A549 treated with GW870086 at 1 μM for 4 hours (cell line): ENCODE measurements at places on chromosomes 16 and 17. TPM values are rescaled to one million over a fixed set of nuclear protein-coding genes. Genes with fewer than 3 reads are reported as not detected.

The SYCE1L gene
- 4.8 to 8.9 TPM (median 7.2 TPM) in 5 replicates for total RNA-seq

The KRTAP9-8 gene
- total RNA-seq, result not detected in 5 replicates

The RANGRF gene
- total RNA-seq, result 39.8 to 50.9 TPM (median 44.1 TPM) in 5 replicates

The NGFR gene
- 0.49 to 1.2 TPM (median 0.85 TPM) in 5 replicates for total RNA-seq

The PRR35 gene
- total RNA-seq, result 0.13 to 0.22 TPM (median 0.17 TPM) in 4 of 5 replicates, not detected in the other

The NXN gene
- total RNA-seq, result 19.6 to 28.8 TPM (median 25.9 TPM) in 5 replicates

The CDRT4 gene
- 0.64 to 1.7 TPM (median 0.78 TPM) in 4 of 5 replicates, not detected in the other for total RNA-seq

The HOXB1 gene
- total RNA-seq, result not detected in 5 replicates

The C16orf46 gene
- total RNA-seq, result 0.41 to 1.5 TPM (median 1.1 TPM) in 5 replicates

The ZNF205 gene
- 10.8 to 15.4 TPM (median 14.6 TPM) in 5 replicates for total RNA-seq

The GPRC5C gene
- total RNA-seq, result 51.5 to 76.5 TPM (median 69.0 TPM) in 5 replicates

The CRISPLD2 gene
- total RNA-seq, result 3.2 to 4.3 TPM (median 3.7 TPM) in 5 replicates

The VTN gene
- total RNA-seq, result 16.5 to 23.2 TPM (median 19.6 TPM) in 5 replicates

The WFIKKN1 gene
- total RNA-seq, result 0.06 to 0.19 TPM (median 0.14 TPM) in 5 replicates

The TBC1D3I gene
- total RNA-seq, result 0.21 to 0.45 TPM (median 0.33 TPM) in 4 of 5 replicates, not detected in the other

The OR3A3 gene
- total RNA-seq, result not detected in 5 replicates

The ODF4 gene
- not detected in 5 replicates for total RNA-seq

The KCTD13 gene
- total RNA-seq, result 12.0 to 15.6 TPM (median 15.4 TPM) in 5 replicates

The ACSM5 gene
- total RNA-seq, result not detected in 5 replicates

The BCO1 gene
- total RNA-seq, result 0.81 to 1.1 TPM (median 1.1 TPM) in 5 replicates
